ENCODE measurements at places on chromosomes 6 and 20.

DNA sequence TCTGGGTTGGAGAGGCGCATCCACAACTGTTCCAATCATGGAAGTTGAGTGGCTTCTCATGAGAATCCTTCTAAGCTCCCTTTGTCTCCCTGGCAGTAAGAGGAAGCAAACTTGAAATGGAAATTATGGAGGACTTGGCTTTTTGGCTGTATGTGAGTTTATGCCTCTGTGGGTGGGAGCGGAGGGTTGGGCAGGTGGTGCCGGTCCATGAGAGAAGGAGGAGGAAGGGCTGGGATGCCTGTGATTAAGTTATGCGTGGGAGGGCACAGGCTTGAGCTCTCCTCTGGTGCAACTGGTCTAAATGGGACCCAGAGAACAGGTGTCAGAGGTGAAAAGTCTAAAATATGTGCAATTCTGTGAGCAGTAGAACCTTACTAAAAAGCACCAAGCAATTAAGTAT, 2.2 kb downstream of the PHACTR3 start:
- no peak for DNase-seq

DNA sequence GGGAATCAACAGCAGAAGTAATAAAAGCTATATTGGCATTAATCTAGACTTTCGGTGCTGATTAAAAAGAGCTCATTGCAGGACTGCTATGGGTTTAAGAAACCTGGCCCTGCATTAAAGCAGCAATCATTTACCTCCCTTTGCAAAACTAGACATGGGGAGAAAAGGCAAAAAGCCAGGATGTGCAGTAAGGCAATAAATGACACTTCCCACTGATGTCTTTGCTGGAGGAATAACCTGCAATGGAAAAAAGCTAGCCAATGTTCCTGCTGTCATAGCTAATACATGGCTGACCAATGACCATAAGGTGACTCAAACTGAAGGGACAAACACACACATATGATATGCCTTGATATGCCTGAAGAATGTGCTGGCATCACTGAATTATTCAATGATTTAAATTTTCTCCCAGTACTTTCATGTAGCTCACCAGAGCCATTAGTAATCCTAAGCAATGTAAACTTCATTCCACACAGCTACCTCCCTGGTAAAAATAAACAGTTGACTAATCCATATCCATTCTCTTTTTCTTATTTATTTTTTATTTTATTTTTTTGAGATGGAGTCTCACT, 8.7 kb downstream of the DNAAF9 start:
- DNase-seq, result peak; percentile 74

DNA sequence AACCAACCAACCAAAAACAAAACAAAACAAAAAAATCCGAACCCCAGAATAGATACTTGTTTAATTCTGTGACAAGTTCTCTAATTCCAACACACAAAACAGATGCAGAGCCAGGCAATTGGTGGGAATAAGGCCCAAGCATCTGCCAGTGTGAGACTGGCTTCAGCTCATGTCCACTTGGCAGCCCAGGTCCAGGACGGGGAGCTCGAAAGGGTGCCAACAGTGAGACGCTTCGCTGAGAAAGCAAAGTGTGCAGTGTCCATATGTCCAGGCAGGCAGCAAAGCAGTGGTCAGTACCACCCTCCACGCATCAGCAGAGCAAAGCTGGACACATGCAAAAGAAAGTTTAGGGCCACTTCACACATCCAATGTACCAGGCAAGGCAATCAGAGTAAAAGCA, 102.9 kb downstream of the RALGAPA2 start:
- DNase-seq, result no peak

DNA sequence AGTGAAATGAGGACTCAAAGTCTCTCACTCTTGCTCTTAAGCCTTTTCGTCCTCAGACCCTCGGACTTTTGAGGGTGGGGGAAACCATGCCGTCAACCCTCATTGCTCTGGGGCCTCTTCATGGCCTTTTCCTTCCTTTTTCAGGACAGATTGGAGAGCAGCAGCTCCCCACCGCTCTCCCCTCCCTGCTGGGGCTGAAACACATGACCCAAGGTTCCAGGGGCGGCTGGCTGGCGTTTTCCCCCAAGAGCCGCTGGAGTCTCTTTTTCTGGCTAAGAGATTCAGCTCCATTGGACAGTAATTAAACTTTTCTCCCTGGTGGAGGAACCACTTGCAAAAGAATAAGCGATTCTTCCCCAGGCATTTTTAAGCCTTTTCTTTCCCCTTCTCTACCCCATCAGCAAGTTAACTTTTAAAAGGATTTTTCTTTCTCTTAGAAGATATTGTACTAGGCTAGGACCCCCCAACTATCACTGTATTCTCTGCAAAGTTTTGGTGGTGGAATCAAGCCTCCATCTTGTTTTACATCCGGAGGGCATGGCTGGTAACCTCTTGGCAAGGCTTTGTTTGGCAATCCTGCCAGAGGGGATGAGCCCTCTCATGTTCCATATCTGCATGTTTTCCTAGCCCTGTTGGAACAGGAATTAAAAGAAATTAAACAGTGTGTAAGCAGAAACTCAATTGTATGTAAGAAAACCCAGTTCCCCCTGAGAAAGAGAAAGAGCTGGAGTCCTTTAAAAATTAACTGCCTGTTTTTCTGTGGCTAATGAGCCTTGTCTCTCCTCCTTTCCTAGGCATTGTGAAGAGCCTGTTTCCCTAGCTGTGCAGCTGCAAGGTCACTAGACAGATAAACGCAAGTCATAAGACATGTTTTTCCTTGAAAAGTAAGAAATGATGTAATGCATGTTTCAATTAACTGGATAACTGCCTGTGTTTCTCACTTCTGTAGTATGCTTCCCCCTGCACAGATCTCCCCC, 100.8 kb upstream of the GPR6 start:
- peak; percentile 7 for DNase-seq

DNA sequence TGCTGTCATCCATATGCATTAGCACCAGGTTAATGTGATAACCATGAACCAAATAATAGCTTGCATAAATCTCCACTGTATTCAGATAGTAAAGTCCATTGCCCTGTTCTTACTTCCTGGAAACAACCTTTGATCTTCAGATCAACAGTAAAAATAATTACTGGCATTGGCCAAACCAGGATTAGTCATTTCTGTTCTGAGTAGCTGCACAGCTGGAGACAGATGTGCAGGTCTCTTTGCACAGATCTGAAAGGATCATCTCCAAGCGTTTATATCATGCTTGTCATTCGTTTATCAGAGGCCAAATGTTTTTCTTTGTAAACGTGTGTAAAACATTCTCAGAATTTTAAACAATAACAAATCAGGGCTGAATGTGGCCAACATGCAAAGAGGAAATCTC, 134.4 kb upstream of the HMGCLL1 start:
- no peak for DNase-seq

DNA sequence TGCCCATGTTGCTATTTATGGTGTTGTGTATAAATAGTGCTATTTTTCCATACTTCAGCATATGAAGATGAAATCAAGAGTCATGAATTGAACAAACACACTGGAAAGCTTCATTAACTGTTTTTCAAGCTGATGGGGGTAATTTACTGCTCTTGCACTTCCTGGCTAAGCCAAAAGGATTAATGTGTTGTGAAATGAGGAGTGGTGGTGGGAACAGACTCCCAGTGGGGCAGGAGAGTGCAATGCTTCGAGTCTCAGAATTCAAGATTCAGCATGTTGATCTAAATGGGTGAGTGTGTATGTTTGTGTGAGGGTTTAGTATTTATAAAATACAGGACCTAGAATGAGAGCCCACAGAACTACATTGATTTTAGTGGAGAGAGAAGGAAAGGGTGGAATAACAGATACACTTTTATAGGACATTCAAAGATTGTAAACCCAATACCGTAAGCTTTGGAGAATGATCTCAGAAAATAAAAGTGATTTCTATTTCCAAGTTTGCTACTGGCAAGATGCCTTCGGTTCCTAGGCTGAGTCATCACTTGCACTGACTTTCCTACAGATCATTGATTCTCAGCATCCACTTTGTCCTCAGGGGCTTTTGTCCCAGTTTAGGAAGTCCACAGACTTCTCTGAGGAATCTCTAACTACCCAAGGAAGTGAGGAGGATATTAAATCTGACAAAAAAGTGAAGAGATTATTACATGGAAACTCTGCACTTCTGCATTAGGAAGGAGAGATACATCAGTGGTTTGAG, 303.6 kb downstream of the TRDN start:
- DNase-seq, result no peak

DNA sequence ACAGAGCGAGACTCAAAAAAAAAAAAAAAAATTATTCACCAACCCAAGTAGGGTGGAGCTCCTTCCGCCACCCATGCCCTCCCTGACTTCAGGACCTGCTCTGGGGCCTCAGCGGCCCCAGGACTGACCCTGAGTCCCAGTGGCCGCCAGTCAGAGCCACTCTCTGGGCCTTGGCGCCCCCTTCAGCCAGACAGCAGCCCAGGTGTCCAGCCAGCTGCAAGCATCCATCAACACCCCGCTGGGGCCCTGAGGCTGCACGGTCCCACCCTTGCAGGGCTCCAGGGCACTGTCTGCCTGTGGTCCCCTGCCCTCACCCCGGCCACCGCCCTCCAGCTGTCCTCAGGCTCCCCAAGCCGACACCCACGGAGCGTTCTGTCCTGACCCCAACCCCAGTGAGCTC, 11.4 kb upstream of the KCNQ2 start:
- no peak for DNase-seq

- DNase-seq, result no peak
Observed at GRCh38 chr20:31667315-31668285, 29.9 kb downstream of the COX4I2 start.

GRCh38 chr6:100134703-100135102, 140.7 kb upstream of the MCHR2 start:
- peak; percentile 37 for DNase-seq

- DNase-seq, result peak; percentile 92
Observed at GRCh38 chr6:136173519-136174507, 76.3 kb downstream of the MTFR2 start.

- DNase-seq, result peak; percentile 74
Observed at GRCh38 chr6:148471624-148472159, 129.1 kb downstream of the SASH1 start.

GRCh38 chr6:13848522-13849150, 34.3 kb upstream of the MCUR1 start:
- no peak for DNase-seq

- no peak for DNase-seq
Observed at GRCh38 chr6:14584450-14584849, 466.9 kb downstream of the CD83 start.

GRCh38 chr6:17278289-17279063, 2.7 kb upstream of the RBM24 start:
- DNase-seq, result peak; percentile 39

DNA sequence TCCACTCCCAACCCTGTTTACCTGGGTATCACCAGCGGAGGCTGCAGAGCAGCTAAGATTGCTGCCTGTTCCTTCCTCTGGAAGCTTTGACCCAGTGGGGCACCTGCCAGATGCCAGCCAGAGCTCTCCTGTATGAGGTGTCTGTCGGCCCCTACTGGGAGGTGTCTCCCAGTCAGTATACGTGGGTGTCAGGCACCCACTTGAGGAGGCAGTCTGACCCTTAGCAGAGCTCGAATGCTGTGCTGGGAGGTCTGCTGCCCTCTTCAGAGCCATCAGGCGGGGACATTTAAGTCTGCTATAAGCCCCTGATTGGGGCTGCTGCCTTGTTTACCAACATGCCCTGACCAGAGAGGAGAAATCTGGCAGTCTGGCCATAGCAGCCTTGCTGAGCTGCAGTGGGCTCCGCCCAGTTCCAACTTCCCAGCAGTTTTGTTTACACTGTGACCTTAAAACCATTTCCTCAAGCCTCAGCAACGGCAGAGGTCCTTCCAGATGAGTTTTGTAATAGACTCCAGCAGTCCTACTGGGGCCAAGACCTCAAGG, 2.8 kb downstream of the RAET1E start:
- peak; percentile 89 for DNase-seq

DNA sequence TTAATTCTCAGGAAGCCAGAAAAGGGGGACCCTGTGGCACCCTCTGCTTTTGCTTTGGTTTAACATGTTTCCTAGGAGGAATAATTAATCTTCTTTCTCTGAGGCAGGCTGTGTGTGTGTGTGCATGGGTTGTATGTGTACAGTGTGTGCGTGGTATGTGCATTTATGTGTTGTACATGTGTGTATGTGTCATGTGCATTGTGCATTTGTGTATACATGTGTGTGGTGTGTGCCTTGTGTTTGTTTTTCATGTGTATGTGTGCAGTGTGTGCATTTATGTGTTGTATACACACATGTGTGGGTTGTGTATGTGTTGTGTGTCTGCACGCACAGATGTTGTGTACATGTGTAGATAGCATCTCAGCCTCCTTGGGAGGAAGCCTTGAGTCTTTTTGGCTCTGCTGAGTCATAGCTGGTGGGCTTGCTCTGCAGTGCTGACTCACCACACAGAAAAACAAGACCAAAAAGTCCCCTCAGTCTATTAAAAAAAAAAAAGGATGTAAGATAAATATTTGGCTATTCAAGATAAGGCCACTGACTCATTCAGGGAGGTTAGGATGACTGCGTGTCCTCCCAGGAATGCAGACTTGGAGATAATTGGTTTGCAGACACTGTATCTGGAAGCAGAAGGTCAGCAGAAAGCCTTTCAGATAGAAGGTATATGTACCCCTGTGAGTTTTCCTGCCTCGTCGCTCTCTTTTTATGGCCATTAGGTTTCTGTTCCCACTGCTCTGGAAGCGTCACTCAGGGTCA, 58.6 kb downstream of the SYNJ2 start:
- peak; percentile 99 for DNase-seq

DNA sequence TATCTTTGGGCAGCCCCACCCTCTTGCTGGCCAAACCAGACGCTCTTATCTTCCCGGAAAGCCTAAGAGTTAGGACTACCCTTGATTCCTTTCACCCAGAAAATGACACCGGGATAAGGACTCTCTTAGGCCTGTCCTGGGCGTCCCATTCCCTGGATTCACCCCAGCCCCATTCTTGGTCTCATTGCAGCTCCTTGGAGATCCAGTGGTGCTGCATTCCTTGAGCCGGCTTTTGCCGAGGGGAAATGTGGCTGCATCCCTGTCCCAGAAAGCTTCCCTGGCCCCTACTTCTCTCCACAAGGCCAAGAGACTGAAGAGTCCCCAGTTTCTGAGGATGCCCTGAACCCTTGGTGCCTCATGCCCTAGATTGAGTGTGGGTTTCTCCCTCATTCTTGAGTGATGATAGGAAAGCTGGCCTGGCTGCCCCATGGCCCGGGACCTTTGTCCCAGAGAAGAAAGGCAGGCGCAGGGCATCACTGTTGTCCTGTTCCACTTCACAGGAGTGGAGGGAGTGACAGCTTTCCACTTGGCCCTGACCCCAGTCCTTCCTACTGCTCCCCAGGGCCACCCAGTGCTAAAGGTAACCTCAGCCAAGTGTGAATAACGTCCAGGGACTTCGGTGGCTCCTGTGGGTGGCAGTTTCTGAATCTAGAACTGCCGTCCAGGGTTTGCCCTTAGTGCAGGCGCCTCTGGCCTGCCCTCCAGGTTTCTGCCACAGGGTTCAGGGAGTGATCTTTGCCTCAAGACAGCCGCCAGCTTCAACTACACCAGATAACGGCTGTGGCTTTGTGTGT, 42.7 kb upstream of the MYL9 start:
- DNase-seq, result no peak

DNA sequence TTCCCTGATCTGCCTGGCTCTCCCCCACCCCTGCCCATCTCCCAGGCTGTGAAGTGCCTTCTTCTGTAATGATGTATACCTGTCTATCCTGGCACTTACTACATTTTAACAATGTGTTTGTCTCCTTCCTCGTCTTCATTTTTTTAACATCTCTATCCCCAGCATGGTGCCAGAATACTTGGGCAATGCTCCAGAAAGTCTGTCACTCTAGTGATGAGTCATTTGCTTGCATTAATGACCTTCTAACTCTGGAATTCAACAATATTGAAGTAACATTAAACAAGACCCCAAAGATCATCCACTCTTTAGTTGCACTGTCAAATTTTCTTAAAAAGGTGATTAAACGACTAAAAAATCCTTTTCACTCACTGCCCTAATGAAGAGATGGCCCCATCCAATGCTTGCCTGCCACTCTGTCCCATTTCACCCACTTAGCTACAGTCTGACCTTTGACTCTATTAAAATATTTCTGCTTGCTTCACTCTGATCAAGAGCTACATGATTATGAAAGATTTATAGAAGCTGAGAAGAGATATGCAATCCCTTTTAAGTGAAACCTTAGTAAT, 7.7 kb upstream of the KLHL31 start:
- peak; percentile 79 for DNase-seq
